Fibroblast of lung (primary cell): ENCODE measurements at places on chromosomes 5 and 9.

- H3K4me1 ChIP-seq, result peaks cover 5% of the 10 kb centered on the region
- H3K27me3 ChIP-seq, result peaks cover 8% of the 10 kb centered on the region
- peak; percentile 85 for DNase-seq
- H3K4me3 ChIP-seq, result no peak overlapping the region
- H3K27ac ChIP-seq, result peak overlapping the region; percentile 54
Measured at GRCh38 chr5:141821430-141821925, 56.7 kb downstream of the PCDH1 start.

GRCh38 chr5:94316916-94317838 is 301.2 kb downstream of the KIAA0825 start:
- H3K4me1 ChIP-seq, result no peaks in the 10 kb centered on the region
- H3K27me3 ChIP-seq, result no peaks in the 10 kb centered on the region
- DNase-seq, result peak; percentile 72
- H3K4me3 ChIP-seq, result no peak overlapping the region
- H3K36me3 ChIP-seq, result no peaks in the 10 kb centered on the region
- no peak overlapping the region for H3K27ac ChIP-seq

DNA sequence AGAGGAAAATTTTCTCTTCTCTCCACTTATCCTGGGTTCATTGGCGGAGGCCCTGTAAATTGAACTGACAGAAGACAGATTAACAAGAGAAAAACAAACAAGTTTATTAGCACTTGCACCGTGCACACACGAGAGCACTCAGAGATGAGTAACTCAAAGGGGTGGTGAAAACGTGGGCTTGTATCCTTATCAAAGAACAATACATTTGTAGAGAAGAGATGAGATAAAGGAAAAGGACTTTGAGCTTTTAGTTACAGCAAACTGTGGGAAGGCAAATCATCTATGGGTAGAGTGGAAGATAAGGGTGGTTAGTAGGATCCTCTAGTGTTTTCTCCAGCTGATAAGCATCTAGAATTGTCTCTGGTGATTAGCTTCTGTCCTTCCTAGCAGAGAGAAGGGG is 44.4 kb upstream of the ROR2 start:
- H3K27ac ChIP-seq, result no peak overlapping the region
- no peak overlapping the region for H3K4me3 ChIP-seq
- no peak for DNase-seq
- no peaks in the 10 kb centered on the region for H3K4me1 ChIP-seq

DNA sequence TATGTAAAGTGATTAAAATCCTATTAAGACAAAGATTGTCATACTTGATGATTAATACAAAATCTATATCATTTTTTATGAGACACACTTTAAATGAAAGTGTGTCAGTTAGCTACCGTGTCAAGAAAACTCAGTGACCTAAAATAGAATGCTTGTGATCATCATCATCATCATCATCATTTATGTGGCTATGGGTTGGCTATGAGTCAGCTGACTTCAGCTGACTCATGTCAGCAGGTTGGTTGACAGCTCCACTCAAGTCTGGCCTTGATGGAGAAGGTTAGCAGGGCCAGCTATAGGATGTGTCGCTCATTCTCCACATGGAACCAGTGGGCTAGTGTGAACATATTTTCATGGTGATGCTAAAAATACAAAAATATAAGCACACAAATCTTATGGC is 43.8 kb upstream of the ZNF300 start:
- no peak overlapping the region for H3K27ac ChIP-seq
- no peaks in the 10 kb centered on the region for H3K36me3 ChIP-seq
- H3K4me1 ChIP-seq, result no peaks in the 10 kb centered on the region

DNA sequence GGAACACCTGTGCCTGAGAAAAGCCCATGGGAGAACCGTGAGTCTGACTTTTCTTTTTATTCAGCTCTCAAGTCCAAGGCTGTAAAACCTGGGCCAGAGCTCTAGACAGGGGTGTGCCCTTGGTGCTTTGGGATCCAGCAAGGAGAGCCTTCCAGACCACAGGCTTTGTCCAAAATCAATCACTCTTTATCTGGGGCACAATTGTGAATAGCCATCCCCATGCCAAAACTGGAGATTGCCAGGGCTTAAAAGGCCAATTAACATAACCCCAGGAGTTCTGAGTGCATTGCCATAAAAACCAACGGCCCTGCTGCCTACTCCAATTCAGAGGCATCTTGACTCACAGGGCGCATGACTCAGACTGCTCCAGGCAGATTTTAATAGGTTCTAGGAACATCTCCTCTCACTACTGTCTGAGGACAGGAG is 391.8 kb downstream of the ARHGEF28 start:
- no peak overlapping the region for H3K27ac ChIP-seq
- no peaks in the 10 kb centered on the region for H3K4me1 ChIP-seq
- no peak overlapping the region for H3K4me3 ChIP-seq

DNA sequence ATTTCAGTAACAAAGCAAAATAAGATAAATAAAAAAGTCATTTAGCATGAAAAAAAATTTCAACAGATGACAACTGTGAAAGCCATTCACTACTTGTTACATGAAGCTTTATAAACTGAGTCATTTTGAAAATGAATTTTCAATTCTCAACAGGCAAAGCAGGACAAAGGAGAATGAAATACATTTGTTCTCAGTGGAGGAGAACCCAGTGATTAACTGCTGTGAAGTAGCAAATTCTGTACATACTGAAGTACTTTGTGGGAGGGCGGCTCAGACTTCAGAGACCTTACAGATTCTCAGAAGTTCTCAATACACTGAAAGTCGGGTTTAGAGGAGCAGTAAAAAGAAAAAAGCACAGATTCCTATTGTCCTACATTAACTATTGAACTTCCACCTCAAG is 21.7 kb downstream of the SKIC3 start:
- H3K36me3 ChIP-seq, result peaks cover 8% of the 10 kb centered on the region
- H3K4me1 ChIP-seq, result no peaks in the 10 kb centered on the region
- no peak for DNase-seq
- H3K4me3 ChIP-seq, result no peak overlapping the region
- no peaks in the 10 kb centered on the region for H3K27me3 ChIP-seq

GRCh38 chr9:129697656-129698253 is 32.3 kb downstream of the PRRX2 start:
- H3K36me3 ChIP-seq, result no peaks in the 10 kb centered on the region
- H3K27ac ChIP-seq, result peak overlapping the region; percentile 85
- H3K4me3 ChIP-seq, result peak overlapping the region; percentile 16
- H3K4me1 ChIP-seq, result peaks cover 8% of the 10 kb centered on the region
- no peaks in the 10 kb centered on the region for H3K27me3 ChIP-seq

GRCh38 chr5:56183506-56183905 is 49.6 kb downstream of the ANKRD55 start:
- no peaks in the 10 kb centered on the region for H3K36me3 ChIP-seq
- no peaks in the 10 kb centered on the region for H3K27me3 ChIP-seq
- no peak overlapping the region for H3K27ac ChIP-seq
- peaks cover 5% of the 10 kb centered on the region for H3K4me1 ChIP-seq
- peak; percentile 98 for DNase-seq

DNA sequence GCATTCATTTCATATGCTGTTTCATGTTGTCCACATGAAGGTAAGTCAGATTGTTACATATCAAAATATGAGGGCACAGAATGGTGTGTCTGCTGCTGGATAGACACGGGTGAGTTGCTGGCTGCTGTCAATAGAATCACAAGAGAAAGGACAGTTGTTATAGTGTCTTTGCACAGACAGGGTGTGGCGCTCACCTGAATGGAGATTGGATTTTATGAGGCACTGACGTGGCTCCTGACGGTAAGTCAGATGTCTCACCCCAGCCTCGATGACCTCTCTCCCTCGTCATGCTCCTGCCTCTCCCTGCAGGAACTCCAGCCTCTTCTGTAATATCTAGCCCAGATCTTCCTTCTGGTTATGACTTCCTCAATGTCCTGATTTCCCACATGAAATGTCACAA is 75.4 kb upstream of the SELENOP start:
- H3K4me3 ChIP-seq, result no peak overlapping the region
- DNase-seq, result no peak
- no peaks in the 10 kb centered on the region for H3K4me1 ChIP-seq
- H3K27ac ChIP-seq, result no peak overlapping the region

GRCh38 chr5:135718651-135719050 is 115.8 kb upstream of the SLC25A48 start:
- H3K36me3 ChIP-seq, result no peaks in the 10 kb centered on the region
- H3K4me3 ChIP-seq, result no peak overlapping the region
- no peak for DNase-seq
- no peaks in the 10 kb centered on the region for H3K4me1 ChIP-seq
- no peaks in the 10 kb centered on the region for H3K27me3 ChIP-seq
